ENCODE measurements at places on chromosomes 12 and 14.

GRCh38 chr12:20475542-20475941 is 107.2 kb downstream of the PDE3A start:
- no peak for DNase-seq

GRCh38 chr12:109721276-109721675 is 7.7 kb downstream of the FAM222A start:
- DNase-seq = no peak

GRCh38 chr14:69260190-69260860 is 367 bp downstream of the GALNT16 start:
- no peak for DNase-seq

DNA sequence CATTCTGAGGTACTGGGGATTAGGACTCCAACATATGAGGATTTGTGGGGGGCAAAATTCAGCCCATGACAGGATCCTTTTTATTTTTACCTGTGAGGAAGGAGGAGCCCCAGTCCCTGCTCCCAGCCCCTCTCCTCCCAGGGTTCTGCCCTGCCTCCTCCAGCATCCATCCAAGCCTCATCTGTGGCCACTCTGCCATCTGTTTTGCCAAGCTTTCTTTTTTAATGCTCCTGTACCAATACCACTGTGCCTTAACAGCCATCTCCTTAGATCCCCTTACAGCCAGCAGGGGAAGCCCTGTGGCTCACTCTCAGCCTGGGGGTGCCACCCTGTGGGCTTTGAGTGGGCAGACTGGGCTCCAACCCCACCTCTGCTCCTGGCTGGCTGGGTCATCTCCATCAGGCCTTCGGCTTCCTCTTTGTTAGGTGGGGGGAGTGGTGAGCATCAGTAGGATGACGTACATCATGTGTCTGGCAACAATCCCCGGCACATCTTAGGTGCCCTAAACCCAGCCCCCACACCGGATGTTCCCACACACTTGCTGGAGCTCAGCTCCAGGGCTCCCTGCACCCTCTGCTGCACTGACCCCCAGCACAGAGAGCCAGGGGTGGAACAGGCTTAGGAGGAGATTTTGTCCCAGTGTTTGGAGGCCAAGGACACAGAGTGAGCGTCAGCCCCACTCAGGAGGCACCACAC is 40.2 kb downstream of the CYP46A1 start:
- no peak for DNase-seq

DNA sequence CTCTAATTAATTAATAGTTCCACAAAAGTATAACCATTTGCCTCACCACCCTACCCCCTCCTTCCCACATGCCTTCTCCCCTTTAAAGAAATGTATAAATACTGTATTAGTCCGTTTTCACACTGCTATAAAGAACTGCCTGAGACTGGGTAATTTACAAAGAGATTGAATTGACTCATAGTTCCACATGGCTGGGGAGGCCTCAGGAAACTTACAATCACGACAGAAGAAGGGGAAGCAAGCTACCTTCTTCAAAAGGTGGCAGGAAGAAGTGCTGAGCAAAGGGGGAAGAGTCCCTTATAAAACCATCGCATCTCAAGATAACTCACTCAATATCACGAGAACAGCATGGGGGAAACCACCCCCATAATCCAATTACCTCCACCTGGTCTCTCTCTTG is 8.2 kb upstream of the RESF1 start:
- no peak for DNase-seq

- no peak for DNase-seq
Observed at GRCh38 chr12:83408851-83409250, 722.1 kb downstream of the TMTC2 start.

DNA sequence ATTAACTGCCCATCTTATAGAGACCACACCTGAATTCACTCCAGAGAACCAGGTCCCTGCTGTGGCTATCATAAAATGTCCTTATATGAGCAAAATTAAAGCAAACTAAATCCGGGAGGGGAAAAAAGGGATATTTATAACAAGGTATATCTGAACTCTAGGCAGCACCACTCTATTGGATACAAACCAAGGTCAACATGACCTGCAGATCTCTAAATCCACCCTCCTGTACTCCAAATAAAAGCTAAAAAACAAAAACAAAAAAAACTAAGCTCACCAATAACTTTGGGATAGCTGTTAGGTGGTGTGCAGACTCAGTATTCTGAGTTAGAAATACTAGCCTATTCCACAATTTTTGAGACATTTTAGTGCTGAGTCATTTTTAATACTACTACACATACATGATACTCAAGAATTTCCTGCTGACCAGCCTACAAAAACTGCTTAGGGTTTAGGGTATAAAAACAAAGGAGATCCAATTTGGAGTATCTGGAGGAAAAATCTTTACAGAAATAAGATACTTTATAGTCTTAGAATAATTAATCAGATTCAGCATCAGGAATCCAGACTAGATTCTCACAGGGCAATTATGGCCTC is 46.6 kb upstream of the LTBP2 start:
- DNase-seq = no peak

DNA sequence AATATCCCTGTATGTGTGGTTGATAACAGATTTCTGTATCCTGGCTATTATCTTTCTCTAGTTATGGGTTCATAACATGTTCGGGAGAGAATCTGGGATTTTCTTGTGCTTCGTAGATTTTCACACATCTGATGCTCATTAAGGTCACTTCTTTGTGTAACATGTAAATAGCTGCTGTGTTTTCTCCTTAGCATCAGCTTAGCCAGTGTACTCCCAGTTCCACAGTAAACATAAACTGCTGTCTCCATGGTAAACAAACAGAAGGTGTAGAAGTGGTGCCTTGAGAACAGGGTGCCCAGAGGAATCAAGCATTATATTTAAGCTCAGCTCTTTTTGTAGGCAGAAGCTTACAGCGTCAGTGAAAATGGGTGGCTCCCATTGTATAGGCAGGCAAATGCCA is 88.0 kb downstream of the ANO6 start:
- DNase-seq = no peak

GRCh38 chr14:75939200-75939599 is 42.6 kb downstream of the TGFB3 start:
- DNase-seq = no peak

Measured in HepG2 (cell line).